ENCODE measurements at places on chromosomes 16 and 17.
A peak's percentile ranks its signal among the peaks of the same experiment; 100 is the strongest.

DNA sequence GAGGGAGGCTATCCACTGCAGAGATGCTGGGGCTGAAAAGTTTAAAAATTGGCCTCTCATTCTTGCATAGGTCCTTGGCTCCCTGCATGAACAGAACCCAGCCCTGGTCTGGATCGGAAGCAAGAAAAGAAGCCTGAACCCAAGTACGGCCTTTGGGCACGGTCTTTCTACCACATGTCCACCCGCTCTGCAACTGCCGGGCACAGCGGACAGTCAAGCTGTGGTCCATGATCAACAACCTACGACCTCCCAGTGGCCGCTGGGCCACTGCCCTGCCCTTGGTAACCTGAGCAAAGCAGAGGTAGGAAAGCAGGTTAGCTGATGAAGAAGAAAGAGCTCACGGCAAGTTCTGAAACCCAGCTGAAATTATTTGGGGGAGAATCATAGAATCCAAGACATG lies 3.6 kb downstream of the ABCC12 start:
- no peak for DNase-seq

- DNase-seq = no peak
Measured at GRCh38 chr17:45787044-45787443, 2.9 kb downstream of the CRHR1 start.

GRCh38 chr17:67421869-67422273 lies 44.8 kb downstream of the PITPNC1 start:
- peak; percentile 96 for DNase-seq

DNA sequence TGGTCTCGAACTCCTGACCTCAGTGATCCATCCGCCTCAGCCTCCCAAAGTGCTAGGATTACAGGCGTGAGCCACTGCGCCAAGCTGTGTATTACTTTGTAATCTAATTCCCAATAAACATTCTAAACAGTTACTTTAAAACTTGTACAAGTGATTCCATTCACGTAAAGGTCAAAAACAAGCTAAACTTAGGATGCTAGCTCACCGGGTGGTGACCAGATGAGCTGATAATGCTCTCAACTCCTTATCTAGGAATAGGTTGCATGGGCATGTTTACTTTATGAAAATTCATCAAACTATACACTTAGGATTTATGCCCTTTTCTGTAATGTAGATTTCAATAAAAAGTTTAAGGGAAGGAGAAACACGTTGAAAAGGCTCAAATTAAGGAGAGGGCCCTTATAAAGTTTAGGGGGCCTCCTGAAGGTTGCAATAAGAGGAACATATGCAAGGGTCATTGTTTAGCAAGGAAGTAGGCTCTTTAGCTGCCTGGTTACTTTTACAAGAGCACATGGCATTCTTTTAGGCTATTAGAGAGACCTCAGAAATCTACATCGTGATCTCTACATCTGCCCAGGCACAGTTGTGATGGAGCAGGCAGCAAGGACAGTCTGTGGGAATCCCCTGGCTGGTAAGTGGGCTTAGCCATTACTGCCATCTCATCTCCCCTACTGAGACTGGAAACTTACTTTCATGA lies 13.3 kb downstream of the CDR2 start:
- no peak for DNase-seq

- DNase-seq = no peak
Measured at GRCh38 chr17:51258756-51259563, 889 bp downstream of the MBTD1 start.

GRCh38 chr17:31497994-31498826 lies 106.7 kb downstream of the RAB11FIP4 start:
- DNase-seq = no peak

DNA sequence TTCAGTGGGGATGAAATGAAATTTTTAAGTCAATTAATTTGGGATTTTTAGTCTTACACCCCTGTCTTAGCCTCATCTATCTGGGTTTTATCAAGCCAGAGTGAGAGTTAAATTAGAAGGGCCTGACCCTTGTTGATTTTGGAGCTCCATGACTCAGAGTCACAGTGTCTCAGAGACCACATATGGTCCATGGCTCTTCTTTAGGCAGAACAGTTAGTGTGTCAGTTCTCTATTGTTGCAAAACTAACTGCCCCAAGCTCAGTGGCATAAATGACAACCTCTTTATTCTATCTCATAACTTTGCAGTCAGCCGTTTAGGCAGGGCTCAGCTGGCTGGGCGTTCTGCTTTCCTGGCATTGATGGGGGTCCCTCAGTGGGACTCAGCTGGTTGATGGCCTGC lies 44.7 kb downstream of the IRF8 start:
- no peak for DNase-seq

DNA sequence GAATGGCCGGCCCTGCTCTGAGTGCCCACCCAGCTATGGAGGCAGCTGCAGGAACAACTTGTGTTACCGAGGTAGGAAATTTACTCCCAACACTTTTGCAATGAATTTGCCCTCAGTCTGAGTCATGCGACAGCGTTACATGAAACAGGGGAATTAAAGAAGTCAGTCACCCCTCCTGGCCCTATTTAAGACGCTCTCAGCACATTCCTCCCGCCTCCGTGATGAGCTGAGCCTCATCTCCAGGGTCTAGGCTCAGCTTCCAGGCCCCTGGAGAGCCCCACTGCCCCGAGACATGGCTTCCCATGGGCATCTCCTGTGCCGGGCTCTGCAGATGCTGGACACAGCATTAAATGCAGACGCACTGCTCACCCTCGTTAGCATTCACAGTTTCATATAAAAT lies 35.0 kb downstream of the CRISPLD2 start:
- no peak for DNase-seq

- no peak for DNase-seq
Measured at GRCh38 chr17:65538675-65539529, 22.5 kb downstream of the AXIN2 start.

DNA sequence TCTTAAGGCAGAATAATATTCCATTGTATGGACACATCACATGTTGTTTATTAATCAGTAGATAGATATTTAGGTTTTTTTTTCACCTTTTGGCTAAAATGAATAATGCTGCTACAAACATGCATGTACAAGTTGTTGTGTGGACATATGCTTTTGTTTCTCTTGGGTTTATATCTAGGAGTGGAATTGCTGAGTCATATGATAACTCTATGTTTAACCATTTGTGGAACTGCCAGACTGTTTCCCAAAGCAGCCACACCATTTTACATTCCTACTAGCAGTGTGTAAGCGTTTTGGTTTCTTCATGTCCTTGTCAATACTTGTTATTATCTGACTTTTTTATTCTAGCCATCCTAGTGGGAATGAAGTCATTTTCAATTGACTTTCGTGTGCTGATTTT lies 21.3 kb downstream of the CYLD start:
- no peak for DNase-seq

GRCh38 chr17:34228781-34229180 lies 26.3 kb upstream of the CCL2 start:
- no peak for DNase-seq

DNA sequence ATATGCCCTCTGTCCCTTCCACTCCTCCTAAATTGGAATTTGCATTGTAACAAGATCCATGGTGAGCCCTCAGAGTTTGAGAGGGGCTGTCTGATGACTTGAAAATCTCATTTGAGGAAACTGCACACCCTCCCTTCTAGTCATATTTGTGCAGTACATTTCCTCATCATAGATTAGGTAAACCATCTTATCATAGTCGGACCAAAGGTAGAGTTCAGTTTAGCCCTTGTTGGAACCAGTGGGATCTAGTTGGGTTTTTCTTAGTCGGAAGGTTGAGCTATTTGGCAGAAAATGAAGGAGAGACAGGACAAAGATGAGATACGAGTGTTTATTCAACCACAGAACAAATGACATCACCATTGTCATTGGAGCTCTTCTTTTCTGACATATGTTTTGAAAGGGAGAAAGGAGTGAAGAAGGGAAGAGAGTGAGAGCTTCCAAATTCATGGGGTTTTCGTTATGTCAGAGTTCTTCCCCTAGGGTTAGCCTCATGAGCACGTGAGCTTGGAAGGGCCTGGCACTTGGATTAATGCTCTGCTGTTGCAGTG lies 15.8 kb upstream of the KRT20 start:
- DNase-seq = no peak

GRCh38 chr17:78322327-78322857 lies 37.5 kb downstream of the SOCS3 start:
- no peak for DNase-seq

- DNase-seq = peak; percentile 12
Measured at GRCh38 chr16:62225675-62226074, 189.4 kb upstream of the CDH8 start.

DNA sequence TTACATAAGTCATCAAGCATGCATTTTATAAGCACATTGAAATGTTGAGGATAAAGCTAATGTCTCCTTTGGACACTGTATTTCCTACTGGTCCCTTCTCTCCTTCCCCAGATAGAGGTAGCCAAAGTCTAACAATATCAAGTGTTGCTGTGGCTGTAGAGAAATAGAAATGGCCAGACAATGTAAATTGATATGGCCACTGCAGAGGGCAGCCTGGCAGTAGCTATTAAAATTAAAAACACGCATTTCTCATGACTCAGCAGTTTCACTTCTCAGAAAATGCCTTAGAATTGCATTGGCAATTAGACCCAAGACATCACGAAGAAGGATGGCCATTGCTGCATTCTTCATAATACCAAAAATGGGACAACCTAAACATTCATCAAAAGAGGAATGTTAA lies 46.8 kb upstream of the MRTFB start:
- no peak for DNase-seq

- no peak for DNase-seq
Measured at GRCh38 chr17:39812466-39812865, 51.6 kb downstream of the IKZF3 start.

DNA sequence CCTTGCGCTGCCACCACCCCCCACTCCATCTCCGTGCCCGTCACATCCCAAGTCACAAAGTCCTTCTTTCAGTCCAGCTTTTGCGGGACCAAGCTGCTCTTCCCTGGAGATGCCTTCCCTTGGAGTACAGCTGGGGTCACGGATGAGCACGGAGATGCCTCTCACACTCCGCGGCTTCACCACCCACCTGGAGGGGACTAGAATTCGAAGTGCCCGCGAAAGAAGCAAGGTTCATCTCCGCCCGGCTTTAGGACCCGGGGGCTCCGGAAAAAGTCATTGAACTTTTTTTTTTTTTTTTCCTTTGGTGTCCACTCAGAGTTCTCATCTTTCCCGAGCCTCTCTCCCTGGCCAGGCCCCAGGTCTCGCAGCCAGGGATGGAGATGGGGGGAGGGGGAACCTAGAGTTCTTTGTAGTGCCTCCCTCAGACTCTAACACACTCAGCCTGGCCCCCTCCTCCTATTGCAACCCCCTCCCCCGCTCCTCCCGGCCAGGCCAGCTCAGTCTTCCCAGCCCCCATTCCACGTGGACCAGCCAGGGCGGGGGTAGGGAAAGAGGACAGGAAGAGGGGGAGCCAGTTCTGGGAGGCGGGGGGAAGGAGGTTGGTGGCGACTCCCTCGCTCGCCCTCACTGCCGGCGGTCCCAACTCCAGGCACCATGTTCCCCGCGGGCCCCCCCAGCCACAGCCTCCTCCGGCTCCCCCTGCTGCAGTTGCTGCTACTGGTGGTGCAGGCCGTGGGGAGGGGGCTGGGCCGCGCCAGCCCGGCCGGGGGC lies at the start of gene FKBP10:
Gene FKBP10, plus strand, starts transcription at position 624 of the 771 bp plus-strand sequence. Its CDS starts 31 bp downstream, at position 655.
- DNase-seq = peak; percentile 51

DNA sequence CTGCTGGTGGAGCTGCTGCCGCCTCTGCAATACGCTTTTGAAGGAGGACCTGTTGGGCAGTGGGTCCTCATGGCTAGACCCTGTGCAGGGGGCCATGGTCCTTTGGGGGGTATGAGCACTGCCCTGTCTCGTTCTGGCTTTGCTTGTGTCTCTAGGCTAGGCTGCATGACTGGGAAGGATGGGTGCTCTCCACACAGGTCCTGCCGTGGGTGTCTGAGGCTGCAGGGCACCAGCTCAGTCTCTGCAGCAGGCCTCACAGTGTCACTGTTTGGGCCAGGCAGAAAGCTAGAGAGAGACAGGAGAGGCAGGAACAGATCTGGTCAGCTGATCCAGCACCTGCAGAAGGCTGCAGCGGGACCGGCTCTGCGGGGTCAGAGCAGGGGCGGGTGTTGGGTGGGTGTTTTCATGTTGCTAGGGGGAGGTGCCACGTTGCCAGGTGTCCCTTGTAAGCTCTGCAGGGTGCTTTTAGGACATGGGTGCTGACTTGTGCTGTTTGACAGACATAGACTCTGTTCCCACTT lies 111.4 kb downstream of the SNX29 start:
- no peak for DNase-seq

DNA sequence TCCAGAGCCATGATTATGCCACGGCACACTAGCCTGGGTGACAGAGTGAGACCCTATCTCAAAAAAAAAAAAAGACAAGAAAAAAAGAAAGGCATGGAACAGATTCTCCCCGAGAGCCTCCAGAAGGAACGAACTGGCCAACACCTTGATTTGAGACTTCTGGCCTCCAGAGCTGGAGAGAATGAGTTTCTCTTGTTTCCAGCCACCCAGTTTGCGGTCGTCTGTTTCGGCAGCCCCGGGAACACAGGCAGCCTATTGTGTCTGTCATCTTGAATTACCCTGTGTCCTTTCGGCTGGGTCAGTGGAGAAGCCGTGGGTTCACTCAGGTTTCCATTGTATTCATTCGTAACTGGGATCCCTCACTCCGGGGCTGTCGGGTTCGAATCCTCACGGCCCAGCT lies 83.9 kb downstream of the RPA1 start:
- no peak for DNase-seq

DNA sequence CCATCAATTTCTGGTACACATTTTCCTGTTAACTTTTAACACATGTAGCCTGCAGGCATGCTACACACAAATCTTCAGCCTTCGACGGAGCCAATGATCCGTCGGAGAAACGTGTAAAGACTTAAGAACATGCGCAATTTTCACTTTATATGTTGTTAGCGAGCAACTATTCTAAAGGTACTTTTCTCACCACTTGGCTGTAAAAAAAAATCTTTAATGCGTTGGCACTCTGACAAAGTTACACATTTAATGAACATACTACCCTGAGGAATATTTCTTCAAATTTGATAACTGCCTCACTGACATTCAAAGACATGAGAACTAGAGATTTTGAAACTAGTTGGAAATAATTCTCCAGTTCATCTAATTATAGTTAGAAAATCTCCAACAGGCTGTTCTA lies 507.5 kb upstream of the SALL1 start:
- no peak for DNase-seq

DNA sequence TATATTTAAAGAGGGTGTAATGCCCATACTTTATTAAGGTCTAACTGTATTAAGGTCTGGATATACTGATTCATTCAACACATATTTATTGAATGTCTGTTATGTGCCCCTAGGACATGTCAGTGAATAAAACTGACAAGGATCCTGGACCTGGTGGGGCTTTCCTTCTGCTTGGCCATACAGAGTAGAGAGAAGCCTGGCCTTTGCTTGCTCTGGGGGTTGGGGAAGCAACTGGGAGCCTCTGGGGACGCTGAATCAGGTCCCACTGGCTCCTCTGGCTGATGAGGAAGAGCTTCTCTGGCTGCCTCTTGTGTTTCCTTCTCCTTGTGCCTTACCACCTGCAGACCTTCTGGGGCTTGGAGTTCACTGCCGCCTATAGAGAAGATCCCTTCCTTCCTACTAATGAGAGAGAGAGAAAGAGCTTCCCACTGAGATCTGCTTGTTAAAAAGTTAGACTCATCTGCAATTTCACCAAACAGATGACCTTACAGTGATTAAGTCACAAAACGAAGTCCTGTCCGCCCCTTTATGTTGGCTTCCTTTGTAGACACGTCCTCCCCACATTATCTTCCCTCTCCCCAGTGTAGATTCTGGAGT lies 49.7 kb downstream of the MSI2 start:
- DNase-seq = no peak

- DNase-seq = no peak
Measured at GRCh38 chr17:43356999-43357398, 41.8 kb upstream of the ARL4D start.
